NCI-H1436 (cell line): ENCODE measurements at places on chromosomes 3 and 15.

GRCh38 chr3:16286161-16286560, 21.1 kb downstream of the OXNAD1 start:
- DNase-seq: no peak

GRCh38 chr3:196397941-196398340, 34.3 kb downstream of the UBXN7 start:
- no peak for DNase-seq

GRCh38 chr3:121574449-121574848, 6.7 kb downstream of the ARGFX start:
- DNase-seq: peak; percentile 18

GRCh38 chr3:156233876-156234275, 113.5 kb downstream of the KCNAB1 start:
- DNase-seq: no peak
